ENCODE measurements at places on chromosomes 2 and 18. TPM values are rescaled to one million over a fixed set of nuclear protein-coding genes. Genes with fewer than 3 reads are reported as not detected.

The ANKRD30BL gene
- total RNA-seq, result not detected

The DSC2 gene
- total RNA-seq, result 349 TPM

The GRHL1 gene
- total RNA-seq, result 76.3 TPM

The GREB1 gene
- total RNA-seq, result 1.7 TPM

The TMEM37 gene
- 2.6 TPM for total RNA-seq

The USP37 gene
- total RNA-seq, result 7.0 TPM

The HJURP gene
- total RNA-seq, result 5.1 TPM

The UGT1A5 gene
- total RNA-seq, result 5.2 TPM

The CEP192 gene
- total RNA-seq, result 12.6 TPM

The CYP27C1 gene
- 2.1 TPM for total RNA-seq

The NGEF gene
- 4.0 TPM for total RNA-seq

The C2orf66 gene
- not detected for total RNA-seq

The PECR gene
- total RNA-seq, result 4.7 TPM

The VWA3B gene
- total RNA-seq, result not detected

GRCh38 chr2:31083234-31083993 is 54.8 kb downstream of the GALNT14 start:
- DNase-seq, result no peak

DNA sequence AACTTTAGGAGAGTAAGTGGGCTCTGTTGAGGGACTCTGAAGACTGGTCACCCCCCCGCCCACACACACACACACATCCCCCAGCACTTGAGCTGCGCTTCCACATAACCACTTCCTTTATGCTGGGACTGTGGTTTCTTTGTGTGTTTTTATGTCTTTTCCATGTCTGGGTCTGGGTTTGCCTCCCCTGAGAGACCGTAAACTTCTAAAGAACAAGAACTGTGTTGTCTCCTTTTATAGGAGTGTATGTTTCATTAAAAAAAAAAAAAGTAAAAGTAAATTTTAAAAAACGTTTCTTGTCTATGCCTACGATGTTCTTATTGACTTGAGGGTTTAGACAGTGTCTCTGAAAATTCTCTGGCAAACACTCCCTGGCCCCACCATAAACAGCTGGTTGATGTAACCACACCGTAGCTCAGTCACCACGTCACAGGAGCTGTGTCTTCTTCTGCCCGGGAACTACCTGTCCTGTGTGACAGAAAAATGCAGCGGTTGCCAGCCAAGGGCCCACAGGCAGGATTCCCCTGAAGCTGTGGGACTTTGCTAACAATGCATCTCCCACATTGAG is 68.0 kb downstream of the KLHL29 start:
- no peak for DNase-seq

DNA sequence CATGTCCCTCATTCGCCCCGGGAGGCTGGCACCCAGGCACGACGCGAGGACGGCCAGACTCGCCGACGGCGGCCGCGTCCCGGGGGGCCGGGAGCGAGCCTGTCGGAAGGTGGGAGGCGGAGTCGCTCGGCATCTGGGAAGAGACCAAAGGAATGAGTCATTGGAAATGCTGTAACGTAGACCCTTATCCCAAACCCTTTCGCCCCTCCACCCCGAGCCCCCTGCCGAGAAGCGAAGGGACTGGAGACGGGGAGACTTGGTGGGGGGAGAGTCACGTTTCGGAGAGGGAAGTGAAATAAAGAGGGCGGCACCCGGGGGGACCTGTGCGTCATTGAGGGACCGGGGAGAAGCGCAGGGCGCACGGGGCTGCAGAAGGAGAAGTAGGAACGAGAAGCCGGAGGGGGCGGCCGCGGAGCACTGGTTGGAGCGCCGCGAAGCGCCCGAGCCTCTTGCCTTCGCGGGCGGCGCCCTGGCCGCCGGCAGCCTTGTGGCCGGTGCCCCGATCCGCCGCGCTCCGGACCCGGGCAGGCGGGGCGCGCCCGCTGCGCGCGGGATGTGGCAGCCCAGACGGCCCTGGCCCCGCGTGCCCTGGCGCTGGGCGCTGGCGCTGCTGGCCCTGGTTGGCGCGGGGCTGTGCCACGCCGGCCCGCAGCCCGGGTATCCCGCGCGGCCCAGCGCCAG is at the start of gene EMILIN2:
TSS of gene EMILIN2 (plus strand) at position 371 of the 681 bp plus-strand sequence. CDS start at position 554, 183 bp downstream.
- no peak for DNase-seq

DNA sequence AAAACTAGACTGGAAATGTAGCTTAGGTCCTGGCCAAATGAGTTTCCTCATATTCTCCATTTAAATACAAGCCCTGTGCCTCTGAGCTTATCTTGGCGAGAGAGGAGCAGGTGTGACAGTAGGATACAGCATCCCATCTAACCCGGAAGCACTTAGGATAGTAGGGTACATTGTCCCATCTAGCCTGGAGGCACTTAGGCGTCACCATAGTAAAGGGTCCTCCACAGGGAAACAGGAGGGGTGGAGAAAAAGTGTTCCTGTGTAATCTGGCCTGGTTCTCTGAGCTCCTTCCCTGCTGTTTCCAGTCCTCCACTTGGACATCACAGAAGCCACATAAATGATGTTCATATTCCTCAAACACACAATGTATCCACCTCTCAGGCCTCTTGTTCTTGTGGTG is 301.4 kb downstream of the GALR1 start:
- no peak for DNase-seq

GRCh38 chr2:178531168-178531567 is 50.9 kb downstream of the PLEKHA3 start:
- DNase-seq, result no peak

GRCh38 chr2:88754585-88755320 is 63.3 kb downstream of the RPIA start:
- no peak for DNase-seq

DNA sequence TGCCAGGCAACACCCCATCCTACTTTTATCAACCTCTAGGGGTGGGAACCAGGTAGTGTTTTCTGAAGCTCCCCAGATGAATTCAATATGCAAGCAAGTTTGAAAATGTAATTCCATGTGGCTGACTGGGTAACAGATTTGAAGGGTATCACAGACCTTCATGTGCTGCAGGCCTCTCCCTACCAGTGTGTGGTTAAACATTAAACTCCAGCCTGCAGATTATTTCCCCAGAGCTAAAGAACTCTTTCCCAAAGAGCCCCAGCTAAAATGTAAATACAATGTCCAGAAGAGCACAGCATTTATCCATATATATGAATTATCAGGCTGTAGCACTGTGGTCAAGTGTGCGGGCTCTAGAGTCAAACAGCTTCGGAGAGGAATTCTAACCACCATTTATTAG is 134.1 kb downstream of the MYO5B start:
- no peak for DNase-seq

GRCh38 chr2:120480346-120480902 is 134.5 kb downstream of the INHBB start:
- no peak for DNase-seq

DNA sequence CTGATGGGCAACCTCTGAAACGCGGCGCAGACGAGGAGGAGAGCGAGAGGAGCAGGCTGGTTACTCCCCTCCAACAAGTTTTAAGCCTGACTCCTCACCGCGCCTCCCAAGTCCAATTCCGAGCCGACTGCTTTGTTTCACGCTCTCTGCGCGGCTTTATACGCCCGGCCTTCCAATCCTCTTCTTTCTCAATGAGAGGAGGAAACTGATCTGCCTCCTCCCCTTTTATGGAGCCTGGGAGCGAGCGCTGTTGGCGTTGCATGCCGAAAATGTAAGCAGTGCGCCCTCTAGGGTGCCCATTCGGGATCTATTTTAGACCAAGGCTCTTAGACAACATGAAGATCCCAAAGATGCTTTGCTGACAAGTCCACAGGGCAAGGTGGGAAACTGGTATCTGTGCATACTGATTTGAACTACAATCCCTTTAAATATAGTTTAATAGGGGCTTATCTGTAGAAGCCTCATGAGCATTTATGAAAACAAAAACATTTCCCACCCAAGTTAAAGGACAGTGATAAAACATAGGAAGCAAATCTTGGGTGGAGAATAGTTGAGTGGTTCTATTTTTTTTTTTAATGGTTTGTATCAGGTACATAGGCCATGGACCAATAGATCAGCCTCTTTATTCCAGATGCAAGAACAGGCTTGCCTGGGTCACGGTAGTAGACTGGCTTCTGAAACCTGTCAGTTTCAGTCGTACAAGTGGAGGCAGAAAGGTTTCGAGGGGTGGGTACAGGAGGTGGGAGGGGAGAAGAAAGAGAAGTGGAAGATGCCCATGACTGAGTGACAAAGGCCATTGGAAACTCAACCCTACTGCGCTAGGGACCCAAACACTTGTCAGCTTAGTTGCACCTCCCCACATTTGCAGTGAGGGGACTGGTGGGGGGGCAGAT is at the start of gene RND3:
TSS of gene RND3 (minus strand) at position 131 of the 893 bp plus-strand sequence. CDS start 250 bp downstream, outside the sequence.
- peak; percentile 31 for DNase-seq

DNA sequence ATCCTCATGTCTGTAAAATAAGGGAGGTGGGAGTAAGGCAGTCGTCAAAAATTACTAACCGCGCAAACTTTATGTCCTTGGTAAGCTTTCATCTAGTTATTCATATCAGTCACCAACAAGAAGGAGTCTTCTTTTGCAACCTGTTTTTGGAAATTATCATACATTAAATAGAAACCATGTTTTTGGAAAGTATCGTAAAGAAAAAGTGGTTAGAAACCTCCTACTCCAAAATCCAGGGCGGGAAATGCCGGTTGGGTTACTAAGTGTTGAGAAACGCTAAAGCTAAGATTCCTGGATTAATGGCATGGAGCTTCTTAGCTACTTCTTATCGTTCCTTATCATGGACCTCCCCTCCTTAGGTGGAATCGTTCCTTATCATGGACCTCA is 778 bp downstream of the BBS5 start:
- no peak for DNase-seq

DNA sequence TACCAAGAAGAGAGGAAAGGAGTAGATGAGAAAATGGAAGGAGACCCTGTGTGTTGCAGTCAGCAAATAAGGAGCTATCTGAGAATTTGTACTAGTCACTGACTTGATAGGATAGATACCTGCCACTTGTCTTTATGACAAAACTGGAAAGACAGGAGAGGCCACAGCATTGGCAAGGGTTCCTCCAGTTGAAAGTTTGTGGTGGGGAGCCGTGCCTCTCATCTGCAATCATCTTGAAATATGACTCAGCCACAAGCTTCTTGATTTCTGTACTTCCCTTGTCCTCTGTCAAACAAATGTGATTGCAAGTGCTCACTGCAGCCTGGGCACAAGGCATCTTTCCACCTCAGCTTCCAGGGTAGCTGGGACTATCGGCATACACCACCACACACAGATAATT is 99.1 kb downstream of the GREB1L start:
- DNase-seq, result no peak

- no peak for DNase-seq
Measured at GRCh38 chr18:36354989-36355388, 57.5 kb downstream of the FHOD3 start.

DNA sequence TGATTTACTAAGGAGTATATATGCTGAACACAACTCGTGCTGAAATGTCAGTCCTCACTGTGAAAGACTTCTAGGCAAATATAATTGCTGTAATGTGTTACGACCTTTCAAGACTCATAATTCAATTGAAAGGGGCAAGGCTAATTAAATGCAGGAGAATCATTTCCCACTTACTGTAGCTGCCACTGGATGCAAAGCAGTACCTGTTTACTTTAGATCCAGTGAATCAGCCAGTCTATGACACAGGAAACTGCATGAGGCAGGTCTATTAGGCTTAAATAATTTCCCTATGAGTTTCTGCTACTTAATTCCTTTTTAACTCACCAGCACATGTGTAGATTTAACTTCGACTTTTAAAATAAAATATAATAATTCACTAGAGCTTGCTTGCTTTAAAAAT is 125.6 kb downstream of the CTNNA2 start:
- DNase-seq, result no peak

DNA sequence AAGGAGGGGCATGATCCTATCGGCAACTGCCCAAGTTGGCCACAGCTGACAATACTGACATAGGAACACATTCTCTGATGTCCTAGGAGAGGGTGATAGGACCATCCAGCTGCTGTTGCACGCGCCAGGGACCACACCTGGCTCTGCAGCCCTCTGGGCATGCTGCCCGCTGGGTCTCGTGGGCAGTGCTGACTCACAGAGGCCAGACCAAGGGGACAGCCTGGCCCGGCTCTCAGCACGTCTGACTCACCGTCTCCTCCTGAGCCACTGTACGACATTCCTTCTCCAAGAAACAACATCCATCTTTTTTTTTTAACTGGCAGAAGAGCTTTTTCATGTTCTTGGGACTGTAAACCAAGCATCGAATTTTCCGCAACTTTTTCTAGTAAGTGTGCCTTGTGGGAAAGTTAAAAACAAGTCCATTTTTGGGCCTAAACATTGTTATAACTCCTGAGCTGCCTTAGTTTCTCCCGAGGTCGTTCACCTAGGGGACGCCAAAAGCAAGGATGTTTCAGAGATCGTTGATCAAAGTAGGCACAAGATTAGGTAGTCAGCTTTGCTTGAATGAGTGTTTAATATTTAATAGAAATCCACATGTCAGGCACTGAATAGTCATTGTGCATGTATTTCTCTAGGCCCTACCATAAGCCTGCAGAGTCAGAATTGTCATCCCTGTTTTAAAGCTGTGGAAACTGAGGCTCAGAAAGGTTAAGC is 100.3 kb downstream of the TTC32 start:
- DNase-seq, result no peak

DNA sequence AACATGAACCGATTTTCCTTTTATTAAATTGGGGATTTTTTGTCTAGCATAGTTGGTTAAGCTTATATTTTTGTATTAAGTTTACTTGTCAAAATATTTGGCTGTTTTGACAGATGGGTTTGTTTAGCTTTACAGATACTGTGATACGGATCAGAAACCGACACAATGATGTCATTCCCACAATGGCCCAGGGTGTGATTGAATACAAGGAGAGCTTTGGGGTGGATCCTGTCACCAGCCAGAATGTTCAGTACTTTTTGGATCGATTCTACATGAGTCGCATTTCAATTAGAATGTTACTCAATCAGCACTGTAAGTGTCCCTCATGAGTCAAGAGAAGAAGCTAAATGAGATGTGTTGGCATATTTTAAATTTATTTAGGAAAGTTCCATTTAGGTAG is 8.5 kb downstream of the PDK1 start:
- DNase-seq, result no peak

GRCh38 chr18:79574938-79575525 is 104.6 kb upstream of the CTDP1 start:
- no peak for DNase-seq

DNA sequence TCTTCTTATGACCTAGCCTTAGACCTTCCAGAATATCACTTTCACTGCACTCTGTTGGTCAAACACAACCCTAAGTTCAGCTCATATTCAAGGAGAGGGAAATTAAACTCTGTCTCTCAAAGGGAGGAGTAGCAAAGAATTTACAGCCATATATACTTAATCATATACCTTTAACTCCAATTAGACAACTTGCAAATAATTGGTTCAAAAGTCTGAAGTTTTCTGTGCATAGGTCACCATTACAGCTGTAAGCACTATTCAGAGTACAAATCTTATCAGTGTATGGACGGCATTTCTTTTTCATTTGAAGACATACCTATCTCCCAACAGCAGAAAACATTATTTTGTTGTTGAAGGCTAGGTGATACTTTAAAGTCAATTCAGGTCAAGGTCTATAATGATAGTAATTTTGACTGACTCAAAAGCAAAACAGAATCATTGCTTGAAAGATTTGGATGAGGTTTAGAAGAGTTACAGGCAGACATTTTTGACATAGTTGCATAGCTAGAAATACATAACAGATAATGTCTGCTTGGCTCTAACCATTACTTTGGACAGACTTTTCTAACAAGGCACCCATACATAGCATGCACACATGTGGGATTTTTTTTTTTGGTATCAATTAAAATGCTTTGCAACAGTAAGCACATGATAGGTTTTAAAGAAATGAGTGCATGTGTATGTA is 131.5 kb downstream of the CPS1 start:
- no peak for DNase-seq
